ENCODE measurements at places on chromosomes 4 and X.
A peak's percentile ranks its signal among the peaks of the same experiment; 100 is the strongest.

DNA sequence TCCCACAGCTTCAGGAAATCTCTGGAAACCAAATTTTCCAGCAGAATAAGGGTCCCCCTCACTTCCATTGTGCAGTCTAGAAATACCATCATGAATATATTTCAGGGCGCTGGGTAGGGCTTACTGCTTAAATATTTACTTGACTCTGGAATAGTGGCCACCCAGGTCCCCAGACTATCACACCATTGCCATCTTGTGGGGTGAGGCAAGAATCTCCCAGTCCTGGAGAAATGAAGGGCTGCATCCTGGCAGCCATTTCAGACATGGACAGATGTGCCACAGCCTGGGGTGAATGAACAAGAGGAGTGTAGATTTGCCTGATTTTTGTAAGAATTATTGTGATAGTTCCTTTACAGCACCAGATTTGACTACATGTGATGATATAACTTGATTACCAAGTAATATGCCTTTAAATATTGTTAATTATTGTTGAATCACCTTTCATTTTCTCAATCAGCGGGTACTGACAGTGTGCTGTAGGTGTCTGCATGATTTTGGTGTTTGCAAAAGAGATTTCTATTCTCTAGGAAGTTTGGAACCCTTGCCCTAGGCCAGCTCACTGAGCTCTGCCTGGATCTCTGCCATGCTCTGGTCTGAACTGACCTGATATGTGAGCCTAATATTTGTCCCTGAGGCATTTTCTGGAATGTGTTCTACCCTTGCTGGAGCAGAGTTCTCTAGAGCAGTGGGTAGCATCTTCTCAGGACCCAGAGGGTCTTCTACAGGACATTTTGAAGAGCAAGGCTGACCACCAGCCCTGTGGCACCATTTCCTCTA lies 183.4 kb downstream of the KIT start:
- no peak for DNase-seq

DNA sequence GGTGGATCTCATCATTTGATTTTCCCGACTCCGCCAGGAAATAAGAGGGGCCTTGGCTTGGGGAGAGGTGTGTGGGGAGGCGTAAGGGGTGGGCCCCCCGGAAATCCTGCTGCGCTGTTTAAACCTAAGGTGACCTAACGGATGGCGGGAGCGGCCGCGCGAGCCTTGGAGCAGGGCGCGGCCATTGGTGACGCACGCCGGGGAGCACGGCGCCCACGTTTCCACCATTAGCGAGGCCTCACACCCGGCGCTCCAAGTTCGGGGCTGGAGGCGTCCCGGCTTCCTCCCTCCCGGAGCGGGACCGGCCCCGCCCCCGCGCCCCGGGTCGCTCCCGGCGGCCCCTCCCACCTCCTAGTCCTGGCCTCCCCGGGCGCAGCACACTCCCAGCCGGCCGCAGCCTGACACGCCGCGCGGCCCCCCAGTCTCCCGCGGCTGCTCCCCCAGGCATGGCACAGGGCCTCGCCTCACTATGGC lies at the start of gene SMS:
TSS of gene SMS (plus strand) at position 354 of the 474 bp plus-strand sequence. CDS start at position 470, 116 bp downstream.
- DNase-seq = peak; percentile 59

DNA sequence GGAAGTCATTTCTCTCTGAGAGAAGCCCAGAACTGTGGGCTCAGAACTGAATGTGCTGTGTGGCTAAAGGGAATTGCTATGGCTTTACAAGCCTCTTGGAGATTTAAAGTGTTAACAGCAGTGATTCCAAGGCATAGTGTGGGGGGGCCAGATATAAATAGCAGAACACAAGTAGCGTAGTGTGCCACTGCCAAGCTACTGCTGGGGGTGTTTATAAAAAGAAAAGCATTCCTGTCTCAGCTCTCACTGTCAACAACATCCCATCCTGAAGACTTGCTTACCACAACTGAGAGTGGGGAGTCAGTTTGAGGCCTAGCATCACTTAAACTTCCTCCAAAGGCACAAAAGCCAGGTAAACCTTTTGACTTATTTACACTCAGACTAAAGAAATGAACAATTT lies at the start of gene ART3:
TSS of gene ART3 (plus strand) at position 242 of the 400 bp plus-strand sequence. CDS start 1,181 bp downstream, outside the sequence.
- DNase-seq = no peak

DNA sequence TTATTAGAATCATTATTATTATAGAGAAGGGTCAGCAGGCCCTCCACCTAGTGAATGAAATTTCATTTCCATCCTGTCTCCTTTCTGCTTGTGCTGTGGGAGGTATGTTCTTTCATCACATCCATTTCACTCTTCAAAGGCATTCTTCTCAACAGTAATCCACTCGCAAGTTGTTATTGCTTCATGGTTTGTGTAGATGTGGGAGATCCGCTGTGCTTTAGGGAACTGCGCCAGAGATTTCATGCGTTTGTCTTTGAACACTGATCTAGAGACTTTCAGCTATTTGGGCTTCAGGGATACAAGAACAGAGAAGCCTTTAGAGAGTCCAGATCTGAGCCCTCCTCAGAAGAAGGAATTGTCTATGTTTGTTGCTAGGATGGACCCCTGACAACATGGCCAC lies 53.5 kb upstream of the PUDP start:
- no peak for DNase-seq

- no peak for DNase-seq
These were observed 98.3 kb downstream of the SHROOM3 start for GRCh38 chr4:76533314-76533713.

DNA sequence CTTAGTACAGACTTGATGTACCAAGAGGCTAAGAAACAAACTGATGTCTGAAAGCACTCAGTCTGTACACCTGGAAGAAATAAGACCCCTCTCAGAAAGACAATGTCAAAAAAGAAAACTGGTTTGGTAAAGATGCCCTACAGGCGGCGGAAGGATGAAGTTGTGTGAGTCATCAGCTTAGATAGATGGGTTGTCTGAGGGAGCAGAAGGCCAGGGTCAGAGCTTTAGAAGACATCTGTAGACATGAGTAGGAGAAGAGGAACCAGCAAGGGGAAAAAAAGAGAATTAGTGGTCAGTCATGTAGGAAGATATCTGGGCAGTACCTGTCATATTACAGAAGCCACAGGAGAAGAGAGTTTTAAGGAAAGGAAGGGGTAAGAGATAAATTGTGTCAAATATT lies 8.3 kb downstream of the SRPX2 start:
- DNase-seq = no peak

DNA sequence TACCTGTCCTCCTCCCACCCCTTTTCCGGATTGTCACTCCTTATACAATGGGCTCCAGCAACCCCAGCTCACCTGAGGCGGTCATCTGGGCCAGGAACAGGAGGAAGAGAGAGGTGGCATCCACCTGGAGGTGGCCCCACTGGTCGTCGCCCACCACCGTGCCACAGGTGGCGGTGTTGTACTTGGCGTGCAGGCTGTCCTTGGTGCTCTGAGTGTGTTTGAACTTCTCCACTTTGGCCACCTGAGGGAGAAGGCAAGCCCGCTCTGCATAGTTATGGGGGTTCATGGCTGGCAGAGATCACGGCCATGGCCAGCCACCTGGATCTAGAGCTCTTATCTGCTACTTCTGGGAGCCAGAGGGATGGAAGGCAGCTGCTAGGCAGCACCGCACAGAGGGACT lies 32.9 kb downstream of the PHKA2 start:
- no peak for DNase-seq

- no peak for DNase-seq
These were observed 358.3 kb upstream of the BOD1L1 start for GRCh38 chr4:13985837-13986236.

Data from stimulated activated CD4-positive, alpha-beta T cell treated with anti-CD3 and anti-CD28 coated beads, Interleukin-12 subunit alpha, Interleukin-12 subunit beta, amount 100 ng/mL, for 4 hours (primary cell).